ENCODE measurements at places on chromosomes 2 and 18.
A peak's percentile ranks its signal among the peaks of the same experiment; 100 is the strongest.

GRCh38 chr18:50982086-50982801 lies 14.4 kb downstream of the ELAC1 start:
- DNase-seq: no peak

DNA sequence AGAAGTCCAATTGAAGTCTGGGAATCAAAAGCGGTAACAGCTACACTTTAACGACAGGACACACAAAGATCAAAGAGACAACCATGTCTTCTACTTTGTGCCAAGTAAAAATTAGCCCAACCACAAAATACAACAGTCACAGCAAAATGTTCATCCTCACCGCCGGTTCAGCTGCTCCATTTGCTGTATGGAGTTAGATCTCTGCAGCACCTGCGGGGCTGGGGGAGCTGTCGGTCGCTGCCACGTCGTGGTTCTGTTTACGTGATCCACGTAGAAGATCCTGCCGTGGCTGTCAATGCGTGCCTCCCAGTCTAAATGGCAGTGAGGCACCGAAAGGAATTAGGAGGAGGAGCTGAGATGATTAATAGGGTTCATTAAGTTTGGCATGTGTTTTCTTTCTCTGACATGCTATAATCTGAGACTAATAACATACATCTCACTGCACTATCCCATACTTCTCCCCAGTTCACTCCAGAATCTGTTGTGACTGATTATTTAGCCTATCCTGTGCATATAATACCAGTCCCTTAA lies 136.5 kb upstream of the STK17B start:
- DNase-seq: no peak

DNA sequence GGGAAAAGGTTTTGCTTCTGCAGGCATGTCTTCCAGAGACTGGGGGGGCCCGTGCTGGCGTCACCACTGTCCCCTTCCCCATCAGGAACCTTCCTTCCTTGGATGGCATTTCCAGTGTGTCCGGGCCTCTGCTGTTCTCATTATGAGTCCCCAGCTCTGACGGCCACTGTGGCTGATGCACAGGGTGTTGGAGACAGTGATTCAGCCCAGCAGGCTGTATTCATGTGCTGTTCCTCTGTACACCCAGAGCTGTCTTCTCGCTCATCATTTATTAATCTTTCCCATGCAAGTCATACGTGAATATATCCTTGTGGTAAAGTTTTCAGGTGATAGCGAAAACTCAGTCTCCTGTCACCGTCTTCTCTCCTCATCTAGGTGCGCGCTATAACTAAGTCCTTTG lies 57.7 kb downstream of the ASAP2 start:
- DNase-seq: no peak

GRCh38 chr18:48802543-48803290 lies 148.0 kb downstream of the SMAD7 start:
- no peak for DNase-seq

DNA sequence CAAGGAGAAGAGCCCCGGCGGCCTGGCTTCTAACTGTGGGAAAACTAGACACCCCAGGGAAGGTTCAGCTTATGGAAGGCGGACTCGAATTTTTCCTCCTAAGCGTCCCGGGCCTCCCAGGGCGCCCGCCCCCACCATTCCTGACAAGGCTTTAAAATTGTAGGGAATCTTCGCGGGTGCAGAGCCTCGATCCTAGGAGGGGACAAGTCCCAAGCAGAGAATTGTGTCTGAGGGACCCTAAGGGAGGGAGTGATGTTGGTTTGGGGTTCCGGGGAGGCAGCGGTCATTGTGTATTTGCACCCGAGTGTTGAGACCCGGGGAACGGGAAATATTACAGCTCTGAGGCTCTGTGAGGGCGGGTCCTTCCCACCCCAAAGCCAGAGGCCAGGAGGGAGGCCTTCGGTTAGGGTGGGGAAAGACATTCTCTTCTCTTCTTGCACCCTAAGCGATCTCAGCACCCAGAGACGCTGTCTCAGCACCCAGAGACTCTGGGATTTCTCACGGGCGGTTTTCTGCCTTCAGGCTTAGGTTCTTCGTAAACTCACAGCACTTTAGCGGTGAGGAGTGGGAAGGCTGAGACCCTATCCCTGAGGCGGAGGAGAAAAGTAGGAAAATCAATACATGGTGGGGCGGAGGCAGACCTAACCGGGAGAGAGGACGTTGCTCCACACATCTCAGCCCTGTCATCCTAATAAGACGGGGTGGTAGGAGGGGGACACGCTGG lies 7.6 kb downstream of the OSR1 start:
- DNase-seq: no peak

GRCh38 chr18:40437517-40437916 lies 1517.5 kb upstream of the PIK3C3 start:
- no peak for DNase-seq

GRCh38 chr2:168119515-168120141 lies 127.8 kb downstream of the STK39 start:
- peak; percentile 66 for DNase-seq

DNA sequence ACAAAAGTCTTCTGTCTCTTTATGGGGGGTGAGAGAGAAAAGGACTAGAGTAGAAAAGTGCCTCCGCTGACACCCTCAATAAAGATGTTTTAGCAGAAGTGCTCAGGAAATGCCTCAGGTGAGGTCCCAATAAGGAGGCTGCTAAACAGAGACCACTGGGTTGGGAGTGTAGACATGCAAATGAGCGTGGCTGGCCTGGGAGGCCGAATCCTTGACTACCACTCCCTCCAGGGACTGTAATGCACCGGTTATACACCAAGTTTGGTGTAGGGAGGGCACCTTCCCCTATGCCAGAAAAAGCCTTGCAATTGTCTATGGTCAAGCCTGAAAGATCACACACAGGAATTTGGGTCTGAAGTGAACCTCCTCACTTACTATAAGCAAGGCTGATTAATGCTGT lies 1.8 kb downstream of the TMX3 start:
- peak; percentile 16 for DNase-seq

DNA sequence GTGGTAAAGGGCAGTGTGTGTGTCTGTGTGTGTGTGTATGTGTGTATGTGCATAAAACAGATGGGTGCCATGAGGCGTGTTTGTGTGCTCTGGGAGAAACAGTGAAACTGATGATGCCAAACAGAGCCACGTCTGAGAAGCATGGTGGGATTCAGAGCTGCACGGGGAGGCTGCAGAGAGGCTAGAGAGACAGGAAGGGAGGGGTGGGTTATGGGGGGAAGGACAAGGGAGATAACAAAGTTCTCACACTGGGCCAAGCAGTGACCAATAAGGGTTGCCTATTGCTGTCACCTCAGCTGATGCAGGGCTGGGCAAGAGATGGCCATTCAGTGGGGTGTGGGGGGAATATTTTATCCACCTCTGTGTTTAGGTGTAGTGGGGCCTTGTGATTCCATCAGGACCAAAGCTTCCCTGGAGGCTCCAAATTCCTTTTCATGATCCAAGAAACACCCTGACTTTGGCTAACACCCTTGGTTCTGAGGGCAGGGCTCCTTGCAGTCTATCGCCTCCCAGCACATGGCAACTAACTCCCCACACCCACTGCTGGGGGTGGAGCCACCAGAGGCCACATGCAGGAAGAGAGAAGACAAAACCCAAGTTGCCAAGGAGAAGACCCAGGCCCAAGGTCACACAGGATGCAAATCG lies 54.2 kb upstream of the POMC start:
- DNase-seq: no peak

DNA sequence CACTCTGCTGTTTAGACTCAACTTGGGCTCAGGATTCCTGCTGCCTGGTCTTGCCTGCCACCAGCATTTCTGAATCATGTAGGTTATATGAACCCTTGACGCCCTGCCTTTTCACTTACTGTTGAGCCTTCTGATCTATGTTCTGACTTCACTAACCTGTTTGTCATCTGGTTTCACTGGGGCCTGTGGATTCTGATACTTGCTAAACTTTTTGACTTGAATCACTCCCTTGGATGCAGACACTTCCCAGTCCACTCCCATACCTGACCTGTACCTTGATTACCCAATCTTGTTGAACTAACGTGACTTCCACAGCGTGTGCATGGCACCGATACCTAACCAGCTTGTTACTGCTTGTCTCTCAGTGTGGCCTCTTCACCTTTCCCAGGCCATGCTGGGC lies 35.6 kb upstream of the SPAG16 start:
- DNase-seq: no peak

- DNase-seq: peak; percentile 19
Observed at GRCh38 chr18:70234667-70235459, 29.4 kb upstream of the RTTN start.

GRCh38 chr2:37350034-37350433 lies 5.6 kb downstream of the QPCT start:
- peak; percentile 48 for DNase-seq

DNA sequence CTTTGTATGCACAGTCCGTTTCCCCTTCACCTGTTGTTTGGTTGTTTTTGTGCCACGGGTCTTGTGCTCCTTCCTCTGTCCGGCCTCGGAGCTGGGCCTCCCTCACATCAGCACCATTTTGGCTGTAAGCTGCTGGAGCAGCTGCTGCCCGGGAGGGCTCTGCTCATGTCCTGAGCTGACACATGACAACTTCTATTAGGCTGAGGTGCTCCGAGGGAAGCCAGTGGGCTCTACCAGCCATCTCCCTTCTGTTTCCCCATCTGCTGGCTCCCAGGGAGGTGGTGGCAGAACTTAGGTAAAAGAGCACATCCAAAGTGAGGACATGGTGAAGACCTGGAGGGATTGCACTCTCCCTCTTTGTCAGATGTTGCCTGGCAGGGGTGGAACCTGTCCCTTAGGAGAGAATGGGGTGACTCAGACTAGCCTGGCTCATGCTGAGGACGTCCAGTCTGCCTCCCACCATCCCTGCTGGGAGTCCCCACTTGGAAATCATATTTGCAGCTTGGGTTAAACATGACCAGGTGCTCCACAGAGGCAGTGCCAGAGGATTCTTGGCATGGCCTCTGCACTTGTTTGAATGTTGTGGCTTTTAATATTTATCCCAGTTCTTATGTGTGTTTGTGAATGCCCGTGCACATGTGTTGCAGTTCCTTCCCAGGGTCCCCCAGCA lies 49.8 kb upstream of the TNP1 start:
- no peak for DNase-seq

GRCh38 chr2:156481312-156481711 lies 45.1 kb downstream of the GPD2 start:
- no peak for DNase-seq

DNA sequence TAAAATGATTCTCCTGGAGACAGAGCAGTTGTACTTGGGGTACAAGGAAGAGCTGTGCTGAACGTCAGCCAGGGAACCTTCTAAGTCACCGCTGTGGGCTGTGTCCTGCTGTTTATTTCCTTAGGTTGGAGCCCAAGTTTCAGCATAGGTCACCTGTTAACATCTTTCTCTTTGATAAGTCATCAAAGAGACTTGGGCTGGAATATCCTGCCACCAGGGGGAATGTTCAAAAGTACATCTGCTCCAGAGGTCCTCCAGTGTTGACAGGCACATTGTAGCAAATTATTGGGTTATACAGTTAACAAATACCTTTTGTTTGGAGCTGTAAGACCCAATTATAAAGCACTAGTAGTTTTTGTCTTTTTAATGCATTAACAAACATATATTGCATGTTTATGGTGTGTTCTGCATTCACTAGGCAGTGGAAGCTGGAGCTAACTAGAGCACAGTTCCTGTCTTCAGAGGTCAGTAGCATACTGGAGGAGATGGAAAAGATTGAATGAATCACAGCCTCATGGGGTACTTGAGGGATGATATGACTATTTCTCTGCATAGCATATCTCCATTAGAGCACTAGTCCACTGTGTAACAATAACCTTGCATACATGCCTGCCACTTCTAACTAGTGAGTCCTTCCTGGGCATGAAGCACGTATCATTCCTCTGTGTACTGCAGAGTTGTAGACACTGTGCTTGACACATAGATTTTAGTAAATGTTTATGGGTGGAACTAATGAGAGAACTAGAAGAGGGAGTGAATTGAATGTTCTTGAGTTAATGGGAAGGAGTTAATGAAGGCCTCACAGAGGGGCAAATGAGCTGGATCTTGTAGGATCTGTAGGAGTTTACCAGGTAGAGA lies 182.1 kb downstream of the AGAP1 start:
- DNase-seq: no peak

GRCh38 chr2:98509542-98510321 lies 65.1 kb downstream of the INPP4A start:
- no peak for DNase-seq

- no peak for DNase-seq
Observed at GRCh38 chr2:240155745-240156390, 15.4 kb upstream of the OTOS start.

- no peak for DNase-seq
Observed at GRCh38 chr2:108623616-108624015, 89.3 kb downstream of the LIMS1 start.

GRCh38 chr2:144515696-144516410 lies 4.1 kb downstream of the ZEB2 start:
- no peak for DNase-seq

DNA sequence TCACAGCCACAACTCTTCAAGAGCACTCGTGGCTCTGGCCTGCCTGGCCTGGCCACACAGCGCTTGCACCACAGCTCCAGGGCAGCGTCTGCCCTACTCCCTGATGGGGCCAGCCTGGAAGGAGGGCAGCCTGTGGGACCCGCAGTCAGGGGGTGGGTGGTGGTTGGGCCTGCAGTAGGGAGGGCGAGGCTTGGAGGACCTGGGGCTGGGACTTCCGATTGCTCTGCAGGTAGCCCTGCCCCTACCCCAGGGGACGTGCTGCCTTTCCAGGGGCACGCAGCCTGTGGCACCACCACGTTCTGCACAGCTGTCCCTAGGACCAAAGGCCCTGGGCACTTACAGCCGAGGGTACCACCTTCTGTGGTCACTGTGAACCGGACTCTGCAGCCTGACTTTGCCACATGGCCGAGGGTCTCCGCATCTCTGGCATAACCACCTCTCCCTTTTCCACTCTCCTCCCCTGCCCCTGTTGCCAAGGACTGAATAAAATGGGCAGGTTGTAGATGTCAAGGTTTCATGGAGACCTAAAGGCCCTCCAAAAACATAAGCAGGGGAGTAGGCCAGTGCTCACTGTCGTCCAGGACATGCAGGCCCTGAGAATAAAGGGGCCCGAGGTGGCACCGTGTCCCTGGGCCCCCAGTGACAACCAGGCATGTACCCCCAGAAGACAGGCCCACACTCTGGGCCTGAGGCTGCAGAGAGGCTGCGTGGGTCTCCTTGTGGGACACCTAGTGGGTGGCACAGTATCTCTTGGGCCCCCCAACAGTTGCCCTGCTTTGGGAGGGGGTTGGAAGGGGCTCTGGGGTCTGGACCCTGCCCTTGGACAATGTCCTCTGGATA lies 87.3 kb downstream of the INHBB start:
- DNase-seq: no peak

GRCh38 chr2:866887-867286 lies 83.8 kb upstream of the SNTG2 start:
- DNase-seq: no peak

- no peak for DNase-seq
Observed at GRCh38 chr2:23713351-23713750, 213.6 kb downstream of the ATAD2B start.

GRCh38 chr2:155218292-155218924 lies 519.9 kb downstream of the KCNJ3 start:
- no peak for DNase-seq

- DNase-seq: peak; percentile 68
Observed at GRCh38 chr2:62197011-62197924, 1.4 kb downstream of the B3GNT2 start.

DNA sequence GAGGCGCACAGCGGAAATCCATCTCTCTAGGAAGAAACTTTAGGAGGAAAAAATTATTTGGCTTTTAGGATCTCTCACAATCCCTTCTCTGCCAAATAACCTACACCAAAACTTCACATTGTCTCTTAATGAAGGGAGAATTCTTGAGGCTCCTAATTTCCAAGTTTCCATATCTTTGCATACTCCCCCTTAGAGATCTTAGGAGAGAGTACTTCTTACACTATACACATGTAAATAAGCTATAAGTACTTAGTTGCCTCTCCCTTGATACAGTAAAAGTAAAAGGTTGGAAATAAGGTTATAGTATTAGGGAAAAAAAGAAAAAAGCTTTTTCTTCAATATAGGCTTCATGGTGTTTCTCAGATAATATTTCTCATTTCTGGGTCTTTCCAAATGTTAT lies 596.7 kb downstream of the SATB2 start:
- no peak for DNase-seq

Data from GM12865 (cell line).